SK-N-SH treated with all-trans-retinoic acid at 6 μM for 48 hours (cell line): ENCODE measurements at places on chromosomes 12 and 14.
A peak's percentile ranks its signal among the peaks of the same experiment; 100 is the strongest.

- ATAC-seq, result peak; percentile 81
These were observed 1030.4 kb downstream of the TMEM121 start for GRCh38 chr14:106556665-106557289.

DNA sequence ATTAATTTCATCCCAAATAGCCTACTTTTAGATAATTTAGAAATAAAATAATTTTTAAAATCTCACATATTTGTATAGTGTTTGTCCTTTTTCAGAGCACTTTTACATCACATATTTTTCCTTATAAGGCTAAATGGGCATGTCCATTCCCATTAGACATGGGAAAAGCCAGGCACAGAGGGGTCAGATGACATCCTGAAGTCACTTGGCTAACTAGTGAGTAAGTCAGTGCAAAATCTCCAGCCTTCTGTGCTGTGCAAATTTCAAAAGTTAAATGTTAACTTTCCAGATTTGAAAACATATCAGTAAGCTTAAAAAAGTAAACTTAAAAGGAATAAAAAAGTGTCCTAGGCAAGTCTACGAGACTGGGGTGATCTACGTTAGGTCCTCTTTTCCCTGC, 117.4 kb downstream of the EMP1 start:
- peak; percentile 85 for ATAC-seq

DNA sequence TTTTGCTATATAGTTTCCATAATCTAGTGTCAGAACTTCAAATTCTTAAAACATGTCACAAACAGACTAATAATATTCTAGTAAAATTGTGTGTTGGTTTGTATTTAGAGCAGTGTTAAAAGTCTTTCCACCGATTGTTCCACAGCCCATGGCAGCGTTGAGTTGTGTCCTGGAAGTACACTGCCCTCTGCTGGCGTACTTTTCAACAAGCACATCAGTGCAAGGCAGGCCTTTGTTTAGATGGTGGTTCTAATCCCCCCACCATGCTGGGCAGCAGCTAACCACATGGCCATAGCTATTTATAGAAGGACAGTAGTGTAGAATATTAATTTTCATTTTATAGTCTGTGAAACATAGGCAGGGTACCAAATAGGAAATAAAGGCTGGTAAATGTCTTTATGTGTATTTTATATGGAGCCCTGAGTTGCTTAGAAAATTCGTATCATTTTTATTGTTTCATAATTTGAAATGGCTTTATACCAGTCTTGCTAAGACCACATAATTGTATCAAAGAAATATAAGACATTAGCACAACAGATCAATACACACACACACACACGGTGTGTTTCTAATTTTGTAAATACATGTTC, 235.4 kb downstream of the SEC23A start:
- ATAC-seq, result peak; percentile 92

DNA sequence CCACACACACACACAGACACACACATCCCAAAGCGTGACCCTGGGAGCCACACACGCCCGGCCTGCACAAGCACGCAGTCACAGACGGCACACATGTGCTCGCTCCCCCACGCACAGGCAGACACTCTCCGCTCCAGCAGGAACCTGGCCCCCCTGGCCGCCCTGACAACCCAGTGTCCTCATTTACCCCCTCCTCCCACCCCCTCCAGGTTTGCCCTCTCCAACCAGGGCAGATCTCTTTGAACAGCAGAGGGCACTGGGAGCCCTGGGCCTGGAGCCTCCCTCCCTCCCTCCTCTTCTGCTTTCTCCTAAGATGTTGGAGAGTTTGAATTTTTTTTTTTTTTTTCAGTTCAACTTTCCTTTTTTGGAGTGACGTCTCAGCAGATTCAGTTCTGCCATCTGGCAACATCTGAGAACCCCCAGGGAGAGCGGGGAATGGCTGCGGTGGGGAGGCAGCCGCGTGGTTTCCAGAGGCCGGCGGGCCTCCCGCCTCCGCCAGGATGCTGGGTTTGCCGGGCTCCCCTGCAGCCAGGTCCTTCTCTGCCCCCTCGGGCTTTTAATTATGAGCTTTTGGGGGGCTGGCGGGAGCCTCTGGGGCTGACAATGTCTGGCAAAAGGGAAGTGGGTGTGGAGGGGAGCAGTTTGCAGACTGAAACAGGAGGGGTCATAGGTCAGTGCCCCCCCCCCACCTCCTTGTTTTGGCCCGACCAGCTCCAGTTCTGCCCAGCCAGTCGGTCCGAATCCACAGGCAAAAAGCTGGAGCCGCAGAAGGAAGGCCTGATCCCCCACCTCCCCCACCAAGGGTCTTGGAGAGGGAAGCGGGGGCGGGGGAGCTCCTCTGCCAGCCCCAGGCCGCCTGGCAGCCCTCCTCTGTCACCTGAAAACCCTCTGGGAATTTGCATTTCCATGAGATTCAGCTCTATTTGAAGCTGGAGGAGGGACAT, 1.3 kb upstream of the NCOR2 start:
- ATAC-seq, result peak; percentile 61

- peak; percentile 76 for ATAC-seq
These were observed 53.8 kb downstream of the PEBP1 start for GRCh38 chr12:118189741-118190191.

DNA sequence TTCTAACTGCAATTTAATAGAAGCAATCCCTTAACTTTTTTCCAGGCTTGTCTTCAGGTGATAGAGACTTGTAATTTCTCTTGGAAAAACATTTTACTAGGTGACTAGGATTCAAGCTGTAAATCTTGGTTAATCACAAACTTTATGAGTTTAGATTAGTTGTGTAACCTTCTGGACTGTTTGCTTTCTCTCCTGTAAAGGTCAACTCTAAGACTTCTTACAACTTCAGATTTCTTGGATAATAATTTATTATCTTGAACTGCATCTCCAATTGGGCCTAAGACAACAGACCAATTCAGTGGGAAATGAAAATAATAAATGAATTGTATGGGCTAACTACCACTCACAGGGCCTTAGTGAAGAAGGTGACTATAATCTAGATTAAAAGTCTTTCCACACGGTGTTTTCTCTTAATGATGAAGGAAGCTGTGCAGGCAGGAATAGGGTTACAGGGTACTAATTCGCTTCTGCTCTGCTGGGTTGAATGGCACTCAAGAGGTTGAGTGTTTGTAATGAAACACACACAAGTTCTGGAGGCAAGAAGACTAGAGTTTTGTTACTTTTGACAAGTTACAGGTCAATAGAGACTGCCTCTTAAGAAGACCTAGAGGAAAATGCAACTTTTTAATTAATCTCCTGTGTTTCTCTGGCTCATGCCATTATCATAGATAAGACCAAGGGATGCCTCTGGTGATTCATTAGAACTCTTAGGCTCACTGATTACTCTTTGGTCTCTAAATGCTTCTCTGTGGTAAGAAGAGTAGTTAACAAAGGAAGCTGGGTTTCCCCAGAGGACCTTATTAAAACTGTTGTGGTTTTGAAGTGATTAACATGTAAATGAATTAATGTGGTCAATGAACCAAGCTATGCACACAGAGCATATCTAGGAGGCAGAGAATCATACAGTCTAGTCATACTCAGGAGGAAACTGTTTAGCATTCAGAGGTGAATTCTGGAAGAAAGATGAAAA, 30.0 kb upstream of the OR4E1 start:
- no peak for ATAC-seq

GRCh38 chr14:68297876-68298468, 478.4 kb downstream of the RAD51B start:
- peak; percentile 33; the same call in 1 of the 3 replicates for ATAC-seq

- no peak for ATAC-seq
These were observed 383.2 kb upstream of the ATP2B1 start for GRCh38 chr12:90091809-90092208.

- ATAC-seq, result no peak
These were observed 26.4 kb downstream of the NOS1 start for GRCh38 chr12:117334855-117335587.

DNA sequence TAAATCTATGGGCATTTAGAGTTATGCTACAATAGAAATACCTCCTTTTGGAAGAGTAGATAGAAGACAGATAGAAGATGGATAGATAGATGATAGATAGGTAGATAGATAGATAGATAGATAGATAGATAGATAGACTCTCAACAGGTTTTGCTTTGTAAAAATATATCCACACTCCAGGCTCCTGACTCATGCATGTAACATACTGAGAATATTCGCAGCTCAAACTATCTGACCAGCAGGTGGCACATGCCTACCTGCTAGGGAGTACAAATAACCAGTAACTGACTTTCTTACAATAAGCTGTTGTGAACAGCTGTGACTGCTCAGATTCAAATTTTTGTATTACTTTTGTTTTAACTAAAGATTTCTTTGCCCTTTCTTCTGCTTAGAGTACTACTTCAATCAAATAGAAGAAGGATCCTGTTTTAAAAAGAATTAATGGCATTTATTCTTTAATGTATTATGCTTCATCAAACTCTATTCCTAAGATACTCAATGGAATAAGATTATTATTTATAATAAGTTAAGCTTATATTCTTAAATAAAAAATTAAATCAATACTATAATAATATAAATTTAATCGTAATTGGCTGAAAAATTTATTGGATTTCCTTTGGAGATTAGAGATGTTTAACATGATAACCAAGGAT, 15.8 kb upstream of the CPNE8 start:
- peak; percentile 70 for ATAC-seq

- ATAC-seq, result no peak
These were observed 26.1 kb upstream of the CIPC start for GRCh38 chr14:77071938-77072388.

DNA sequence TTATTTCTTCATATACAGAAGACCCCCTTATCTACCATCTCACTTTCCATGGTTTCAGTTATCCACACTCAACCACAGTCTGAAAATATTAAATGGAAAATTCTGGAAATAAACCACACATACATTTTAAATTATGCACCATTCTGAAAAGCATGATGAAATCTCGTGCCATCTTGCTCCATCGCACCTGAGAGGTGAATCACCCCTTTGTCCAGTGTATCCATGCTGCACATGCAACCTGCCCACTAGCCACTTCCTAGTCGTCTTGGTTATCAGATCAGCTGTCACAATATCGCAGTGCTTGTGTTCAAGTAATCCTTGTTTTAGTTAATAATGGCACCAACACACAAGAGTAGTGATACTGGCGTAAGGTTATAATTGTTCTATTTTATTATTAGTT, 145.7 kb downstream of the C12orf42 start:
- ATAC-seq, result no peak

- ATAC-seq, result no peak
These were observed 16.4 kb upstream of the RNASE4 start for GRCh38 chr14:20667957-20668356.

DNA sequence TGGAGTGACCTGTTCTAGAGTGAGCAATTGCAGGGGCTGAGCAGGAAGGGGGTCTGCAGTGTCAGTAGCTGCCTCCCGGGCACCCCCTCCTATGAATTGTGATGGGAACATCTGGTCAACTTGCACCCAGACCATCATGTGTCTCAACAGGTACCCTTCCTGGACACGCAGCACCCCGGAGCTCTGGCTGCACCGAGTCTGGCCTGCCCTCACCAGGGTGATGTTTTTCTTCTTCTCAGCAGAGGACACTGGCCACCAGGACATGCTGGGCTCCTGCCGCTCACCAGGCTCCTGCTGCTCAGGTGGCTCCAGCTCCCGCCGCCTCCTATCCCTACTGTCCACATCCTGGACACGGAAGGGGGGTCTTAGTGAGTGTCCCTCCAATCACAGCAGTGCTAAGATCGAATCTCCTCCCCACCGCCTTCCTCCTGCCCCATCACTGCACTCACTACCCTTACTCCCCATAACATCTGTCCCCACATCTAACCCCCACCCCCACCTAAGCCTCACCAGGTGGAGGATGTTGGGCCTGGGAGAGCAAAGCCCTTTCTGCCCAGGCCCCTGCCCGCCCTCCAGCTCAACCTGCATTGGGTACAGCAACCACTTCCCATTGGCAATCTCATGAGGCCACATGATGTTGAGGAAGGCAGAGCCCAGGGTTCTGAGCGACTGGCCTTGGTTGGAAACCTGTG, 14.9 kb downstream of the ITGA7 start:
- no peak for ATAC-seq

- ATAC-seq, result no peak
These were observed 144.6 kb downstream of the GCH1 start for GRCh38 chr14:54758041-54758440.

GRCh38 chr12:13428538-13429265, 232.2 kb downstream of the EMP1 start:
- ATAC-seq, result no peak

DNA sequence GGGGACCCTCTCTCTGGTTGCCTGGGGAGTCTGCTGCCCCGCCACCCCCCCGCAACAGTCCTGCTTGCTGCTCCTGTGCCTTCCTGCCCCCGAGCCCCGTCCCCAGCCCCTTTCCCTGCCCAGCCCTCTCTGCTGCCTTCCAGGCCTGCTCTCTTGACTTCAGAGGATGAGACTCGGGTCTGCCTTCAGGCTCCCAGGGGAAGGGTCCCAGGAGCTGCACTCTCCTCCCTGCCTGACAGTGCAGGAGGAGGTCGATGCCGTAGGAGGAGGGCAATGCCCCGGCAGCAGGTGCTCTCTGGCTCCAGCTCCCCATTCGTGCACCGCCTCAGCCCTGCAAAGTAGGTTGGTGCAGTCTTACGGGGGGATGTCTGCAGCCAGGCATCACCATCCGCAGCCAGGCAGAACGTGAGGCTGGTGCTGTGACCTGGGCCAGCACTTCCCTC, 185.1 kb upstream of the C14orf180 start:
- no peak for ATAC-seq

- ATAC-seq, result no peak
These were observed 636.4 kb downstream of the SLC16A7 start for GRCh38 chr12:60231976-60232907.

DNA sequence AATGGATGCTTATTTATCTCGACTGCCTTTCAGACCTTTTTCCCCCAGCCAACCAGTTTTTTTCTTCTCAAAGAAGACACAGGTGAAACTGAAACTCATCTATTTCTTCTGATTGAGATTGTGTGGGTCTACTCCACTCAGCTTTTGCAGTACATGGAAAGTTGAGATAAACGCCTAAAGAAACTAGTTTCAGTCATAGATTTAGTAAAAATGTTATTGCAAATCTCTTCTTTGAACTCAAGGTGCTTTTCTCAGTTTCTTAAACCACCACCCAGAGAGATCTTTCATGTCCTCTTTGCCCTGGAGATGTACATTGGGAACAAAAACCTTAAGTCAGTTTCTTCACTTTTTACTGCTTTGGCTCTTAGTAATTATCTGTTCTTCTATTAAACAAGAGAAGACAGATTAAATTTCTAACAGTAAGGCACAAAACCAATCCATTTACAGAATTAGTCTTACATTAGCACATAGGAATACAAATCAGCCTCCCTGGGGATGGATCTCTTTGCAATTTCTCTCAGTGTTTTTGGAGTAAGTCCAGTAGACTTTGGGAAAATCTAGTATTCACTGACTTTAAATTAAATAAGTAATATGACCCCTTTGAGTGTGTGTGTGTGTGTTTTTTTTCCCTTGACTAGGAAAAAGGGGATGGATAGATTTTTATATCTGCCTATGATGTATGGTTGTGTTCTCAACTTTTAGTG, 11.6 kb downstream of the FBXW8 start:
- no peak; the same call in 2 of the 3 replicates for ATAC-seq
